Osteocyte (in vitro differentiated cells): ENCODE measurements at places on chromosomes 6 and 20. TPM values are rescaled to one million over a fixed set of nuclear protein-coding genes. Genes with fewer than 3 reads are reported as not detected.

DNA sequence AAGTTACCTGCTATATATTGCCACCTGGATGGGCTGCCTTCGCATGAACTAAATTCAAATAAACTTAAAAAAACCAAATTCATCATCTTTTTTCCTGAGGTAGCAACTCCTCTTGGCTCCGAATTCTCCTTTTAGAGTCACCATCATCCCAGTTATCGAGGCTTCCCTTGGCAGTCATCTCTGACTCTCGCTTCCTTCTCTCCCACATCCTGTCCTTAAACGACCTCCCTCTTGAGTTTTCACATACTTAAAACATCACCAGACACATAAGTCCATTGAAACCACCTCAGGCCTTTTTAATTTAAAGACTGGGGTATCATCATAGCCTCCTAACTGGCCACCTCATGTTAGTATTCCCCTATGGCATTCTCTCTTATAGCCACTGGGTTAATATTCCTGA lies 296.1 kb upstream of the FLRT3 start:
- no peak for DNase-seq

- DNase-seq = no peak
These were observed 200.9 kb downstream of the DLL1 start for GRCh38 chr6:170089963-170090362.

- no peak for DNase-seq
These were observed 92.6 kb downstream of the ADGRB3 start for GRCh38 chr6:68727699-68728098.

The E2F1 gene
- 5.6 and 6.3 TPM in 2 replicates for total RNA-seq

GRCh38 chr20:16388731-16389130 lies 184.5 kb downstream of the KIF16B start:
- no peak for DNase-seq

The PXDC1 gene
- 129 and 131 TPM in 2 replicates for total RNA-seq

DNA sequence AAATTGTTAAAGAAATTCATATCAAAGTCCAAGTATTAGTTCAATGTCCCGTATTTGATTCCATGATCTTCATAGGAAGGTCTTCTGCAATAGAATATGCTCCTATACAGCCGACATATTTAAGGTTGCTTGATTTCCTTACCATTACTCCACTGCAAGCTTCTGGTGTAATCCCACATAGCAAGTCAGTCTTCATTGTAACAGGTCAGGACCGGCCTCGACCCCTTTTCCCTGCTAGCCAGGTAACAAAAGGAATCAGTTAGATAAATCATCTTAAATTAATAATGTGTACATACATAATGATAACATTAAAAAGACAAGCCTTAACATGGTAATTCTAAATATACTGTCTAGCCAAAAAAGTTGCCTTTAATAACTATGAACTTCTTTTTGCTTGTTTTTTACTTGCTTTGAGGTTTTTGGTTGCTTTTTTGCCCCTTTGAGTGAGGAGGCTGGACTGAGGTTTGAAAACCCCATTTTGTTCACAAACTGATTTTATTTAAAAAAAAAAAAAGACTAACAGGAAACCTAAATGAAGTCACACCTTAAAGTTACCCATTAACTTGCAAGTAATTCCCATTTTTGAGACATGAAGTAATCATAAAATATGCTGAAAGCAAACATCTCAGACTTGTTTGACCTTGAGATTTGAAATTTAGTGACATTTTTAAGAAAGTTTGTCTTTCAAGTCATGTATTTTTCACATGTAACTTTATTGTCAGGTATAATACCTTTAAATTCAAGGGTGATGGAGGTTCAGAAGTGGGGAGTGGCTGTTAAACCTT lies 19.2 kb upstream of the SNX14 start:
- DNase-seq = no peak

The FRK gene
- total RNA-seq = 0.03 and 0.05 TPM in 2 replicates

GRCh38 chr6:41724586-41725501 lies 10.6 kb downstream of the TFEB start:
- no peak for DNase-seq

DNA sequence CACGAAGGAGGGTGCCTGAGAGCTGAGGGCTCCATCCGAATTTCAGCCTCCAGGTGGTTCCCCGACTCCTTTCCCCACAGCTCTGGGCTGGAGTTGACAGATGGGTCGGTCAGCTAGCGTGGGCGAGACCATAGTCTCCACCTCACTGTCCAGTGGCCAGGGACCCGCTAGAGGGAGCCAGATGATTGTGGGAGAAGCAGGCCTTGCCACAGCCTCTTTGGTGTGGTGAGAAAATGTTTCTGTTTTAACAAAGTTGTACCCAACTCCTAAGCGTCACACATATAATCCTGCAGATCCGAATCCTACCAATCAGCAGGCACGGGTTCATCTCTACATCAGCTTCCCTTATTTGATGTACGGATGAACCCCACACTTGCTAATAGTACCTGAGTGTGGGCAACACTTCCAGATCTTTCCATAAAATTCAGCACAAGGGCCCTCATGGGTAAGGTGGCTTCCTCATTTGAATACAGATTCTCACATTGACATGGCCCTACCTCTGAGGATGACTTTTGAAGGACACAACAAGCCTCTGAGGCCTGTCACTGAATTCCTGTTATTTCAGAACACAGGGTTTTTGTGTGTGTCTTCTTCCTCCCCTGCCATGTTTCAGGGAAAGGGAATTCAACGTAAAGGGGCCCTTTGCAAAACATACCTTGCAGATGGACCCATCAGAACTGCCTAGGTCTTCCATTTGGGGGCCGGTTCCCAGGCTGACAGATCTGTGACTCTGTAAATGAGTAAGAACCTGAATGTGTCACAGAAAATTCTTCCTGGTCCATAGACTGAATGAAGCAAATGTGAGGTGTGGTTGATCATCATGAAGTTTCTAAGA lies 103.2 kb upstream of the DUSP22 start:
- peak; percentile 92 for DNase-seq

- no peak for DNase-seq
These were observed 44.2 kb upstream of the SLC9A8 start for GRCh38 chr20:49768204-49769047.
